Activated naive CD8-positive, alpha-beta T cell treated with anti-CD3 and anti-CD28 coated beads for 36 hours (primary cell): ENCODE measurements at places on chromosomes 1 and 21.

DNA sequence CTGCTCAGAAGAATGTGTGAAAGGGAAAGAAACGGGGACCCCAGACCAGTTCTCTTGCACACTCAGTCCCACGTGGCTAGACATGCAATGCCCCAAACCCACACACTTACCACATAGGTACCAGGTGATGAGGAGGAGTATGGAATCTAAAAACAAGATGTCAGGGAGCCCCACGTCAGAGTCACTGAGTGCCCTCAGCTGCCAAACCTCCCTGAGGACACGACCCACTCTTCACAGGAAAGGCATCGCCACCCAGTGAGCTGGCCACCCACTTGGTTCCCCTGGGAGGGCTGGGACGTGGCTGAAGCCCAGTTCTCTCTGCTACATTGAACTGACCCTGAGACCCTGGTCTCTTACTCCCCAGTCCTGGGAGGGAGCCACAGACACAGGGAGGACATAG lies 41.4 kb downstream of the MRPL37 start:
- no peak for DNase-seq

DNA sequence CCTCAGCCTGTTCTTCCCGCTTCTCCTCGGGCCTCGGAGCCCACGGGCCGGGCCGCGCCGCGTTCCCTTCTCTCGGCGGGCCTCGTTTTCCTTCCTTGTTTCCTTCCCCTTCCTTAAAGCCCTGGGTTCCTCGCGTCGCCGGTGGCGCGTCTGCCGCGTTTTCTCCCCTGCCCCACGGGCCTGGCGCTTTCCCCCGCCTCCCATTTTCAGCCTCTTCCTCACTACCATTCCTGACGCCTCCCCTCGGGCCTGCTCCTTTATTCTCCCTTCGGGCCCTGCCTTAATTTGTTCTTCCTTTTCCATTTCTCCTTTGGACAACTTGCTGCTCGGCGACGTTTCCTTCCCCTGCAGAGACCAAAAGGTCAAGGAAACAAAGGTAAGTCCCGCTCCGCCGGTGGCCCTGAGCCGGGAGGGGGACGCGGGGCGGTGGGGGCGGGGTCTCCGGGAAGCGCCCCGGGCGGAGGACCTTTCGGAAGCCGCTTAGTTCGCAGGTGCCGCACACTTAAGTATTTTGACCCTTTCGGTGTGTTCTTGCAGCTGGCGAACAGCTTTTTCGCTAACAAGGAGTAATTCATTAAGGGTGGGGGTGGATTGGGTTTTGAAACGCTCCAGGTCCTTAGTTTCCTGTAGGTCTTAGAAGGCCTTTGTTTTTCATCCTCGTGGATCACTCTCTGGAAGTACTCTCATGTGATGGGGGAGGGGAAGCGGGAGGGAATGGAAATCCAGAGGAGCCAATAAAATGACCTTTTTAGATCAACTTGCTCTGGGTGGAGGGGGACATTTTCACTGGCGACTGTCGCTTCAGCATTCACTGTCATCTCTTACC lies 780 bp downstream of the YTHDF2 start:
- DNase-seq, result peak; percentile 38

- DNase-seq, result no peak
Measured at GRCh38 chr21:28949318-28949717, 43.4 kb downstream of the LTN1 start.

DNA sequence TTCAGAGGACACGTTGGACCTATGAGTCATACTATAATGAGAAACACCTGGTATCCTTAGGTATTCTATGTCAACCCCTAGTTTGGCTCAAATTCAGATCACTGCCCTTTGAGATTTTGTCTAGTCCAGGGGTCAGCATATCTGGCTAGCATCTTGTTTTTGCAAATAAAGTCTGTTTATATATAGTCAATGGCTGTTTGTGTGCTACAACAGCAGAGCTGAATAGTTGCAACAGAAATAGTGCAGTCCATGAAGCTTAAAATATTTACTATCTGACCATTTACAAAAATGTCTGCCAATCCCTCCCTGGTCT lies 48.5 kb upstream of the EDEM3 start:
- DNase-seq, result no peak

DNA sequence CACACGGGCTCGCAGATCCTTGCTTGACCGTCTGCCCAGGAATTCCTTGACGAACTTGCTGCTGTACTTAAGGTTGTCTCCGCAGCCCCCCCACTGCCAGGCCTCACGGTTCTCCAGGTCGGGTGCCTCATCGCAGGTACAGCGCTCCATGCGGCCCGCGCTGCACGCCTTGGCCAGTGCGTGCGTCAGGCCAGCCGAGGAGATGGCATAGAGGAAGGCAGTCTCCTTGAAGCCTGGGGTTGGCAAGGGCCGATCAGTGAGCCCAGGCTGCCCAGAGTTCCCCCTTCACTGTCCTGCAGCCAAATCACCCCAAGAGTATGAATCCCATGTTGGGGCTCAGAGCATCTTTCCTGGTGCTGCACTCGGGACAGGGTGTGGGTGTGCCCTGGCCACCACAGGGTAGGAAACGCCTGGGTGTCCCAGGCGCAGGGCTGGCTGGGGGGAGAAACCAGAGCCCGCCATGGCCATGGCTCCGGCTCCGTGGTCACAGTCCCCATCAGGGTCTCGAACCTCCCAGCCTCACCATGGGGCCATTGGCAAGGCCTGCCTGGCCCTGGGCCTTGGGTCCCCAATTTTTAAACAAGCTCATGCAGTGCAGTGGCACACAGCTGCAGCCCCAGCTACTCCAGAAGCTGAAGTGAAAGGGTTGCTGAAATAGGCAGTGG lies 23.4 kb downstream of the WNT9A start:
- DNase-seq, result no peak

- no peak for DNase-seq
Measured at GRCh38 chr1:157955857-157956256, 37.6 kb upstream of the KIRREL1 start.

- DNase-seq, result peak; percentile 40
Measured at GRCh38 chr21:46355161-46356004, 31.4 kb downstream of the PCNT start.

DNA sequence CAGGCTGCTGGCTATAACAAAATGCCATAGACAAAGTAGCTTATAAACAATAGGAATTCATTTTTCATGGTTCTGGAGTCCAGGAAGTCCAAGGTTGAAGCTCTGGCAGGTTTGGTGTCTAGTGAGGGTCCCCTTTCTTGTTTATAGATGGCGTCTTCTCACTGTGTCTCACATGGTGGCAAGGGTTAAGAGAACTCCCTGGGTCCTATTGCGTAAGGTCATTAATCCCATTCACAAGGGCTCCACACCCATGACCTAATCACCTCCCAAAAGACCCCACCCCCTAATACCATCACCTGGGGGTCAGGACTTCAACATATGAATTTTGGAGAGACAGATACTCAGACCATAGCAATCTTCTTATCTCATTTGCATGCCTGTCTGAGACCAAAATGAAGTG lies 108.9 kb upstream of the USP25 start:
- DNase-seq, result no peak

GRCh38 chr1:57707631-57708030 lies 283.8 kb upstream of the DAB1 start:
- DNase-seq, result no peak

GRCh38 chr21:45126204-45126626 lies 51.8 kb downstream of the ADARB1 start:
- DNase-seq, result no peak

GRCh38 chr1:110559157-110559556 lies 40.2 kb upstream of the KCNA10 start:
- DNase-seq, result no peak

- DNase-seq, result no peak
Measured at GRCh38 chr1:43786960-43787359, 79.6 kb downstream of the ST3GAL3 start.

- no peak for DNase-seq
Measured at GRCh38 chr21:38255571-38256117, 1.1 kb upstream of the KCNJ15 start.

DNA sequence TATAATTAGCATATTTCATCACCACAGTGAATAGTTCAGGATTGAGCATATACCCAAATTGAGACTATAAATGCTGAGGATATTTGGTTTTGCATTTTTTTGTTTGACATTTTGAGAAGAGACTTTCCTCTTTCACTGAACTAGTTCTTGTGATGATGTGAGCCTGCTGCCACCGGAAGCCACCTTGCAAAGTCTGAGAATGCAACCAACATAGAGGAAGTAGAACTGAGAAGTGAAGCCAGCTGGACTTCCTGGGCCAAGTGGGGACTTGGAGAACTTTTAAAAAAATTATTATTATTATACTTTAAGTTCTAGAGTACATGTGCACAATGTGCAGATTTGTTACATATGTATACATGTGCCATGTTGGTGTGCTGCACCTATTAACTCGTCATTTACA lies 102.3 kb downstream of the RPE65 start:
- DNase-seq, result no peak

DNA sequence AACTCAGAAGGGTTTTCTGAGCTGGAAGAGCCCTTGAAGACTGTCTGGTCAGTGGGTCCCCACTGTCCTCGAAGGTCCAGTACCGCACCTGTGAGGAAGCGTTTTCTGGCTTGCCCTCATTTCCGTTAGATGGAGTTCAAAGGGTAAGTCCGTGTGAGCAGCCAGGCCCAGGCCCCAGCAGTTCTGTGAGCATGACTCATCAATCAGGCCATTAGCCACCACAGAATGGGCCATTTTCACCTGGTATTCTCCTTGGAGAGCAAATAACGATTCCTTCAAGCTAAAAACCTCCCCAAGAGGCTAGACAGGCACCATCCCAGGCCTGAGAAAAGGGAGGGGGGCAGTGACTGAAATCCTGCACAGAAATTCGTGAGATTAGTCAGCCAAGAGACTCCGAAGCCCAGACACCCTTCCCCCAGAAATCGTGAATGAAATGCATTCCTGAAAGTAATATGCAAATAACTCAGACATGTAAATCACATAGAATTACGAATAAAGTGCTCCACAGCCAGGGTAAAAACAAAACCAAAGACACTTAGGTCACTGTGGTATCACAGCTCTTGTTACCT lies 66.0 kb downstream of the BCAR3 start:
- peak; percentile 58 for DNase-seq

DNA sequence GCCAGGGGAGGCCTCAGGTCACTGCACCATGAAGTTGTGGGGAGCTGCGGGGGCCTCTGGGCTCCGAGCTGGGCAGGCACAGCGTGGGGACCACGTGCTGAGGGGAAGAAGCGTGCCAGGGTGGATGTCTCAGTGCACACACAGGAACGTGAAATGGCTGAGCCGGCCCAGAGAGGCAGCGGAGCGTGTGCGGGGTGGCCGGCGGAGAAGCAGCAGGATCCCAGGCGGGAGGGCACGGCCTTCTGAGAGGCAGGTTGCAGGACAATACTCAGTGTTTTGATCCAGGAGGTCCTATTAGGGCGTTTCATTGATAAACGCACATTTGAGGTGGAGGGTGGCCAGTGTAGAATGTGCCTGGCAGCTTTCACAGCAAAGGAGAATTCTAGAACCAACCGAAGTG lies 12.9 kb downstream of the TNFRSF14 start:
- no peak for DNase-seq

DNA sequence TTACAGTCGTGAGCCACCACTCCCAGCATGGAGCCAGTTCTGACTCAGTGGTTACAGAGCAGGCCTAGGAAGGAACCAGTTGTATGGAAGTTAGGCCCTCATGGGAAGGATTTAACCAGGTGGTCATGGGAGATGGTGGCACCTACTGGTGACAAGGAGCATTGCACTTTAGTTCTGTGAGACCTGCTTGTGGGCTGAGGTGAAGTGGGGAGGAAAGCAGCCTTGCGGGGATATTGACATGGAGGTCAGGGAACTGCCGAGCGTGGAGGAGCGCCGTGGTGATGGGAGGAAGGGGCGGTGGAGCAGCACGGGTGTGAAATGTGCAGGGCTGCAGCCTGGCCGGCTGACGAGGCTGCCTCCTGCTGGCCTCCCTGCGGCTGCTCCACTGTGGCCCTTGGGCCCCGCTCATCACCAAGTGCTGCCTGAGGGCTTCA lies 100.4 kb downstream of the GALNT2 start:
- DNase-seq, result peak; percentile 23

DNA sequence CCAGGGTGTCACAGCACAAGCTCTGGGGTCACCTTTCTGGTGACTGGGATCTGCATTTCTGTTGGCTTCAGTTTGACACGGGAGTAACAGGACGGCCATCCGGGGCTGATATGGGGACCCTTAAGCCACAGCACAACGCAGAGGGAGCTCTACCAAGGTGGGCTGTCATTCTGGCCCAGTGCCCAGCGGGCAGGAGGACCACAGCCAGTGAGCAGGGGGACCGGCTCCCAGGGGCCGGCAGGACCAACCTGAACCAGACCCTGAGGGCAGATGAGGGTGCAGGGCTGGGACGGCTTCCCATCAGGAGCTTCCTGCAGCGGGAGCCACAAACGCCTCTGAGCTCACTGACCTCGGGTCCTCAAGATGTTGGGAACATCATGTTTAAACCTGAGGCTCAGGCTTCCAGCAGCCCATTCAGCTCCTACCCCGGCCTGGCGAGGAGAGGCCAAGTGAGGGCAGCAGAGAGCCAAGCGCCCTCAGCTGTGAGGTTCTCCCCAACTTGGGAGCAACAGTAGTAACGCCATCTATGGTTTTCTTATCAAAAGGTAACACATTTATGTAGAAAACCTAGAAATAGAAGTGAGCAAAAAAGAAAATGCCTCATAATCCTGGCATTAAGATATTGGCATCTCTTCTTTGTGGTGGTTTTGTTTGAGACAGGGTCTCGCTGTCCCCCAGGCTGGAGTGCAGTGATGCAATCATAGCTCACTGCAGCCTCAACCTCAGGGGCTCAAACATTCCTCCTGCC lies 26.8 kb downstream of the TMEM201 start:
- DNase-seq, result peak; percentile 56

DNA sequence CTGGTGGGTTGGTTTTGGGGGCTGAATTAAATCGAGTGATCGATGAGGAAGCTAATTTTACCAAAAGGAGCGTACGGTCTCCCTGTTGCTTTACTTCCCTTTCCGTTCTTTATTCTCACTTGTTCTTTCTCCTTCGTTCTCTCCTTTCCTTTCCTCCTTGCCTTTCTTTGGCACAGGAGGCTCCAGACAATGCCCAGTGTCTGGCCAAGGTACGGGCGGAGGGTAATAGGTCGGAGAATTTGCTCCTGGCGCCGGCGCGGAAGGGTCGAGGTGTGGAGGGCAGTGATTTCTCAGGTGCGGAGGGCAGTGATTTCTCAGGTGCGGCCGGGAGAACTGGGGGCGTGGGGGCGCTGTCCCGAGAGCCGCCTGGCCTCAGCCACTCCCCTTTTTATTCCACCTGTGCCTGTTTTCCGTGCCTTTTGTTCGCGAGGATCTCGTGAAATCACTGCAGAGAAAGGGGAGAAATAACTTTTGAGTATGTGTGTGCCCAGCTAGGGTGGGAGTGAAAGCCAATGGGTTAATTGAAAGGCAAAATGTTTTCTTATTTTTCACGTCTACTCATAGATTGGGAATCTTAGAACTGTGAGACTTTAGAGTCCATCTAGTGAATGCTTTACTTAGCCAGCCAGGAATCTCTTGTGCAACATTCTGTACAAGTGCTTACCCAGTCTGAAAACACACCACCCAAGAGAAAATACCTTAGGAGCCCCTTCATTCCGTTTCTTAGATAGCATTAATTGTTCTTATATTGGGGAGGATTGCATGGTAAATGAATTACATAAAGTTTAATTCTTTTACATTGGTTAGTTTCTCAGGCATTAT lies 1.3 kb downstream of the FNBP1L start:
- no peak for DNase-seq

DNA sequence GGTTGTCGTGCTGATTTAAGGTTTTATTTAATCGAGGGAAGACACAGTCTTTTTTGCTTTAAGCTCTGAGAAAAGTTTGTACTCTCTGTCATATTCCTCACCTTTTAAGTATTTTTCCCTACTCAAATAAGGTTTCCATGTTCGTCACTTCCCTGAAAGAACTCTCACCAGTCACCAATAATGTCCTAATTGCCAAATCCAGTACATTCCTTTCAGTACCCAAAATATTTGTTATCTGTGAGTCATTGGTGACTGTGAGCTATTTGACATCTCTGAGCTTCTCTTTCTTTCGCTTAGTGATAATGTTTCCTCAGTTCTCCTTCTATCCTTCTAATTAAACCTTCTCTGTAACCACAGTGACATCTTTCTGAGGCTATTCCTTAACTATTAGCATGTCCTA lies 874.2 kb upstream of the ADGRL2 start:
- no peak for DNase-seq
